ENCODE measurements at places on chromosomes 4 and X.

DNA sequence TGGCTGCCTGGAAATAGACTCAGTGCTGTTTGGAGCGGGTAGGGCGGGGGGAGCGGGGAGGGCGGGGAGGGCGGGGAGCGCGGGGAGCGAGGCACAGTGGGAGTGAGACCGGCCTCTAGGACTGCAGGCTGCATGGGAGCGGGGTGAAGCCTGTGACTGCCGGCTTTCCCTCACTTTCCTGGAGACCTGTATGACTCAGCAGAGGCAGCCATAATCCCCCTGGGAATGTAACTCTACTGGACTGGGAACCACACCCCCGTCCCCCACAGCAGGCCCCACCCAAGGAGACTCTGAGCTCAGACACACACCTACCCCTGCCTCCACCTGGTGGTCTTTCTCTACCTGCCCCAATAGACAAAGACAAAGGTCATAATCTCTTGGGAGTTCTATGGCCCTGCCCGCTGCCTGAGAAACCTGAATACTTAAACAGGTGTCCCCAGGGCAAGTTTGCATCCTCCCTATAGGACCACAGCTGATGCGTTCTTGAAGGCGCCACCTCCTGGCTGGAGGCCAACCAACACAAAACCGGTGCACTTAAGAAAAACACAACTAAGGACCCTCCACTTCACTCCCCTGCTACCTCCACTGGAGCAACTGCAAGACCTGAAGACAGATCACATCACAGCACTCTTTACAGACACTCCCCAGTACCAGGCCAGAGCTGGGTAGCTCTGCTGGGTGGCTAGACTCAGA, 18.0 kb downstream of the HDAC8 start:
- DNase-seq = no peak

- DNase-seq = no peak
These were observed 97.1 kb downstream of the REELD1 start for GRCh38 chr4:146311238-146311970.

GRCh38 chrX:113741744-113742143, 842.1 kb upstream of the HTR2C start:
- DNase-seq = peak; percentile 30

GRCh38 chr4:119103263-119103662, 32.4 kb upstream of the MYOZ2 start:
- peak; percentile 88 for DNase-seq

GRCh38 chr4:75644095-75644494, 13.8 kb upstream of the CDKL2 start:
- no peak for DNase-seq

- no peak for DNase-seq
These were observed 209.5 kb upstream of the CPEB2 start for GRCh38 chr4:14792702-14793227.

Measured in GM04504 (cell line).